ENCODE measurements at places on chromosomes 4 and X.

DNA sequence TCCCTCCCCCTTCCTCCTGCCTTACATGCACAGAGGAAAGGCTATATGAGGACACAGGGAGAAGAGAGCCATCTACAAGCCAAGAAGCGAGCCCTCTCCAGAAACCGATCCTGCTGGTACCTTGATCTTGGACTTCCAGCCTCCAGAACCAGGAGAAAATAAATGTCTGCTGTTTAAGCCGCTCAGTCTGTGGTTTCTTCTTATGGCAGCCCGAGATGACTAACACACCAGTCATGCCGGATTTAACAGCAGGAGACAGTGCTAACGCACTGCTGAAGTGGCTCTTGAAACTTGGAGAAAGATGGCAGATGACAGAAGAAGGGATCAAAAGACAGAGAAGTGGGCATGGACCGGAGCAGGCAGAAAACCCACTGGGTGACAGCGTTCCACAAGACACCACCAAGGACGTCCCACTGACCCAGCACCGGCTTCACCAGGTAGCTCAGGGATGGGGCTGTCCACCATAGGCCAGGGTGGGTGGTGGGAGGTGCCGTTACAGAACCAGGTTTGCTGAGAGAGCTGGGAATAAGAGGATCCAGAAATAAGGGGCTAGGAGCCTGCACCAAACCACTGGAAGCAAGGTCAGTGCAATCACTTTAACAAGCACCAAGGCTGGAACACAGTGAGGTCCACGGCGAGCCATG is 6.2 kb upstream of the MAN2B2 start:
- DNase-seq, result no peak

DNA sequence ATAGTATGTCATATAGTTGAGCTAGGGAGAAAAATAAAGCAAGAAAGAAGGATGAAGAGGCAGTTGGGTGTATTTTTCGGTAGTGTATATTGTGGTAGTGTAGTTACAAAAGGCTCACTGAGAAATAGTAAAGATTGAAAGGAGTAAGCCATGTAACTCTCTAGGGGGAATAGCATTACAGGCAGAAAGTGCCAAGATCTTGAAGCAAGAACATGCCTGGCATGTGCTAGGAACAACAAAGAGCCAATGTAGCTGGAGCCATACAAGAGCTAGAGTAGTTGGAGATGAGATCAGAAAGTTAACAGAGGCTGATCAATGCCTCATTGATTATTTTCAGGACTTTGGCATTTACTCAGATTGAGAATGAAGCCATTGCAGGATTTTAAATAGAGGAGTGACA is 3.0 kb downstream of the ABCE1 start:
- no peak for DNase-seq

DNA sequence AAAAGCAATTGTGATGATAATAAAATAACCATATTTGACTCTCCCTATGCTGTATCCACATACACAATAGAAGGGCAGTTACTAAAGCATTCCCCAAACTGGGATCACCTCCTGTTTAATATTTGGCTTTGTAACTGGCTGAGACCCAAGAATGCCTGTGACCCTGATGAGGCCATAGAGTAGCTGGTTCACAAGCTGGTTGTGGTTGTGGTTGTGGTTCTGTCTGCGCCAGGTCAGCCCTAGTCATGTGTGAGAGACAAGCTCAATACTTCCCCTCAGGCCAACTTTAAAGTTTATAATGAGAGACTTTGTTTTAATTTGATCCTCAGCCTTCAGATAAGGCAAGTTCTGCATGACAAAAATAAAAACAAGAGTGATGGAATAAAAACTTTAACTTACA is 209.9 kb downstream of the PARM1 start:
- no peak for DNase-seq

DNA sequence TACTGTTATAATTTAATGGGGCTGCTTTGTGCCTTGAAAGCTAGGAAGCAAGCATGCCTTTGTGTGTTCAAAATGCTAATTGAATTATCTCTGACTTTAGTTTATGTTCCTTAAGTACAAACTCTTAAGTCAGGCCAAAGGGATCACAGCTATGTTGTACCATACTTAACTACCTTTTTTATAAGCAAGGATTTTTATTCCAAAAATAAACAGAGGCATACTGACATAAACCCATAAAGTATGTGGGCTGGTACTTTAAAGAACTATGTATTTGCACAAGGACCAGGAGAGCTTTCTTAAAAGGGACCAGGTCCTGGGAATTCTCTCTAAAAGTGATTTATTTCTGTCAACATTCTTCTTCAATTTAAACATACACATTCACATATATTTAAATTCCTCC is 57.8 kb upstream of the HCCS start:
- no peak for DNase-seq

DNA sequence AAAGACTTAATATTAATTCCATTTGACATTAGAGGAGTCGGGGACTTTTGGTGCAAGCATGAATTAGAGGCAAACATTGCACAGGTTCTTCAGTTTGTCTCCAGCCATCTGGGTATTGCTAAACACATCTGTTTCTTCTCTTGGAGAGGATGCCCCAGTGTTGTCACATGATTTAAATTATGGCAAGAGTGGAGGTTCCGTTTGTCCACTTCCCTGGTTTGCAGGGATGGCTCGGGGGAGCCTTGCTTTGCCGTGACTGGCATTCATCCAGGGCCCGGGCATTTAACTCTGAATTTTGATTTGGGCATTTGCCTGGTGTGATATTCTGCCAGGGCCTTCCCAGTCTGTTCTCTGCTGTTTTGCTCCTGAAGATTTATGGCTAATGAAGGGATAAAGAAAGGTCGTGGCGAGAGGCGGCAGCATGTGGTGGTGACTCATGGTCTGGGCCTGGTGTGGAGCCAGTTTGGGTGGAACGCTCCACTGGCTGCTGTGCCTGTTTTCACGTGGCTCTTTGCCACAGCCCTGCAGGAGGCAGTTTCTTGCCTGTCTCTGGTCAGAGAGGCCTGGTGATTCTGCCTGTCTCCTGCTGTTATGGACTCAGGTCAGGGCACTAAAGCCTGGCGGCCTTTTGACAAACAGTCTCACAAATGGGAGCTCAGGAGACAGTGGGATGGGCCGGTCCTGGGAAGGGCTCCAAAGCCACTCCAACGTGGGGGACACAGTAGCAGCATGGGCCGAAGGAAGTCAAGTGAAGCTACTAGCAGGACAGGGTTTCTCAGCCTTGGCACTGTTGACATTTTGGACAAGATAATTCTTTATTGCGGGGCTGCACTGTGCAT is 99.4 kb upstream of the PGRMC2 start:
- DNase-seq, result no peak

DNA sequence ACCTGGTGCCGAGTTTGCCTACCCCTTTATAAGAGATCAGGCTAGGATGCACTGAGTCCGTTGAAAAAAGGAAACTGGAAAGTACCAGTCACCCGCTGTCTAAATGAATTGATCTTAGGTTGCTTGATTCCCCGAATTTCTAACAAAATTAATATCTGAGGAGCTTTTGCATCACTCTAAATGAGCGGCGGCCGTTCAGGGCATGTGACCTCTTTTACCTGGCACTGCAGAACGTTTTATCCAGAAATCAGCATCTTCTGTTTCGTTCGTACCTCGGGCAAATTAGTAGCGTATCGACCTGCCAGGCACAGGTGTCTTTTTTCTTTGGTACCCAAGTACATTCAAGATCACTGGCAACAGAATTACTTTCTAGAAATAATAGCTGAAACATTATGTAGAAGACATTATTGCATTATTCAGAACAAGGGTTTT is 876 bp downstream of the KLHL2 start:
- no peak for DNase-seq

DNA sequence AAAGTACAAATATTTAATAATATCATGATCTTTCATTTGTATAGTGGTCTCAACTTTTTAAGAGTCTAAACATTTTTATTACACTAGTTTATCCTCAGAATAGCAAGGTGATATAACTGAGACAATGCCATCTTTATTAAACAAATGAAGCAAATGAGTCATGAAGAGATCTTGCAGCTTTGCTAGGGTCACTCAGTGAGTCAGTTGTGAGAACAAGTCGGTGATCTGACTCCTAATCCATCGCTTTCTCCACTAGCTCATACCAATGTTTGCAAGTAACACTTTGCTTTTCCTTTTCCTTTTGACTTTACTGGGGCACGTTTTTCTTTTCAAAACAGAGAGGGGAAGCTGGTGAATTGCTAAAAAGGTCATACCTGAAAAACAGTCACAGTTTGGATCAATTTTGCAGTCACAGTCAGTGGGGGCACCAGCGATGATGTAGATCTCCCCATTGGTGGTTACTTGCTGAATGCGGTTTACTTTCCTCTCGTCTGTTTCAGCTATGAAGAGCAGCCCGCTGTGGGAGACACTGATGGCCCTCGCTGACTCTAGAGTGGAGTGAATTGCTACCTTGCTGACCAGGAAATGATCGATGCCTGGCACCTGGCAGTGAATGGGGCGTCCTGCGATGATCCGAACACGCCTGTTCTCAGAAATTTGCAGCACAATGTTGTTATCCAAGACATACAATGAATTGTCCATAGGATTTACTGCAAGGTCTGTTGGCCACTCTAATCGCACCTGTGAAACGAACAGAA is 75.7 kb downstream of the SH2D1A start:
- DNase-seq, result no peak

- DNase-seq, result no peak
Measured at GRCh38 chr4:147088146-147088545, 142.5 kb upstream of the TTC29 start.

- DNase-seq, result no peak
Measured at GRCh38 chrX:53580742-53581504, 105.6 kb downstream of the HUWE1 start.

DNA sequence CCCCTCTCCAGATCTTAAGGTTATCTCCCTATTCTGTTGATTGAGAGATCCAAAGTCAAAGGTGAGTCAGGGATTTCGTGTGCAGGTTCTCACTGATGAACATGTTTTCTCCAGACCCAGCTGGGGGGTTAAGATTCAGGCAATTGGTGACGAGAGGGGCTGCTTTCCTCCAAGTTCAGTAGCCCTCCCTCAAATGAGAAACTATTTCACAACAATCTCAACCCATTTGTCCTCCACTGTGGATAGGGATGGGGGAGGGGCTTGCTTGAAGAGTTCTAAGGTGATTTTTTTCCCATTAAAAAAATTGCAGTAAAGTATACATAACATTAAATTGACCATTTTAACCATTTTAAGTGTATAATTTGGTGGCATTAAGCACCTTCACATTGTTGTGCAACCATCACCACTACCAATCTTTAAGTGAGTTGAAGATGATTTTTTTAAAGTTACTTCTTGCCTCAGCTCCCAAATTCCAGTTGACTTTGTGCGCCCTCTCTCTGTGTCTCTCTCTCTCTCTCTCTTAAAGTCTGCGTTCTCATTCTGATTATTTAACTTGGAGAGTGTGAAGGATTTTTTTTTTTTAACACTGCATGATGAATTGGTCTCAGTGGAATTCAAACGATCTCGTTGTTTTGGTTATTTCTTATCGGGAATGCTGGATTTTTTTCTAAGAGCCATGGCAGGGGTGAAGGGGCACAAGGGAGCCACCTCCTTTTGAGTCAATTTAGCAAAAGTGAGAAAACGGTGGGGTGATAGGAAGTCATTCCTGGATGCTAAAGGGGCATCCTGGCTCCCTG is 175.9 kb downstream of the SHROOM3 start:
- DNase-seq, result no peak

GRCh38 chr4:784401-785331 is 41.3 kb downstream of the CPLX1 start:
- no peak for DNase-seq

DNA sequence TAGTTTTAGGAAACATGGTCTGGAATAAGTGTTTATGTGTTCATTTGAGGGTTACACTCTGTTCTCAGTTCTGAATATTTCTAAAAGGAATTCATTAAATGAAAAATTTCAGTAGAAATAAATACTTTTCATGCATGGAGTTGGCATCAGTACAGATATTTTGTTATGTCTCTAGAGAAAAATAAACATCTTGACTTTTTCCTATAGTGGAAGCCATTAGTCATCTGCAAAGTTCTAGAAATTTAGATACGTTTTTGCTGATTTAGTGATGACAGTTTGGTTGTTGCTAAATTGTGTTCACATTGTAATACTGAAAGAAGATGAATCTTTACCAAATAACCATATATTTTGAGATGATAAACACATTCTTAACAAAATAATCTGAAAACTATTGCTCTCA is 268.2 kb upstream of the TEX13A start:
- no peak for DNase-seq
